ENCODE measurements at places on chromosomes 7 and 10. TPM values are rescaled to one million over a fixed set of nuclear protein-coding genes. Genes with fewer than 3 reads are reported as not detected.
A peak's percentile ranks its signal among the peaks of the same experiment; 100 is the strongest.

GRCh38 chr7:83149466-83149865, 13.2 kb downstream of the PCLO start:
- no peak for DNase-seq
- no peaks in the 10 kb centered on the region for H3K36me3 ChIP-seq
- no peaks in the 10 kb centered on the region for H3K4me1 ChIP-seq
- H3K27ac ChIP-seq = no peak overlapping the region

GRCh38 chr7:31958226-31958625, 112.0 kb downstream of the PDE1C start:
- no peak overlapping the region for H3K4me3 ChIP-seq
- DNase-seq = no peak
- no peaks in the 10 kb centered on the region for H3K36me3 ChIP-seq
- no peaks in the 10 kb centered on the region for H3K4me1 ChIP-seq

DNA sequence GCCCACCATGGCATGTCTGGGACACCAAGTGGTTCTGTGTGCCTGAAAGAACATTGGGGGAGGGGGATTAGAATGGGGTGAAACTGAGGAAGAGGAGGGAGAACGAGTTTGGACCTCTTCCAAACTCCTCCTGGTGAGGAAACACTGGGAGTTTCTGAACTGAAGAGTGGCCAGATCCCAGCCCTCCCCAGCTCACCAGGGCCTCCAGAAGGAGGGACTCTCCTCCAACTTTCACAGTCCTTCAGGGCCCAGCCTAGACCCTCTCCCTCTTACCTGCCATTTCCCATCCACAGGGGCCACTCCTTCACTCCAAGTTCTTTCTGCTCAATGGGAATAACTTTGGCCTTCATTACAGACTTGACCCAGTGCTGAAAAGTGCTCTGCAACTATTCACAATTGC, 132.0 kb upstream of the FOXK1 start:
- DNase-seq = no peak
- H3K4me3 ChIP-seq = no peak overlapping the region
- no peaks in the 10 kb centered on the region for H3K27me3 ChIP-seq
- H3K4me1 ChIP-seq = no peaks in the 10 kb centered on the region
- H3K27ac ChIP-seq = no peak overlapping the region

DNA sequence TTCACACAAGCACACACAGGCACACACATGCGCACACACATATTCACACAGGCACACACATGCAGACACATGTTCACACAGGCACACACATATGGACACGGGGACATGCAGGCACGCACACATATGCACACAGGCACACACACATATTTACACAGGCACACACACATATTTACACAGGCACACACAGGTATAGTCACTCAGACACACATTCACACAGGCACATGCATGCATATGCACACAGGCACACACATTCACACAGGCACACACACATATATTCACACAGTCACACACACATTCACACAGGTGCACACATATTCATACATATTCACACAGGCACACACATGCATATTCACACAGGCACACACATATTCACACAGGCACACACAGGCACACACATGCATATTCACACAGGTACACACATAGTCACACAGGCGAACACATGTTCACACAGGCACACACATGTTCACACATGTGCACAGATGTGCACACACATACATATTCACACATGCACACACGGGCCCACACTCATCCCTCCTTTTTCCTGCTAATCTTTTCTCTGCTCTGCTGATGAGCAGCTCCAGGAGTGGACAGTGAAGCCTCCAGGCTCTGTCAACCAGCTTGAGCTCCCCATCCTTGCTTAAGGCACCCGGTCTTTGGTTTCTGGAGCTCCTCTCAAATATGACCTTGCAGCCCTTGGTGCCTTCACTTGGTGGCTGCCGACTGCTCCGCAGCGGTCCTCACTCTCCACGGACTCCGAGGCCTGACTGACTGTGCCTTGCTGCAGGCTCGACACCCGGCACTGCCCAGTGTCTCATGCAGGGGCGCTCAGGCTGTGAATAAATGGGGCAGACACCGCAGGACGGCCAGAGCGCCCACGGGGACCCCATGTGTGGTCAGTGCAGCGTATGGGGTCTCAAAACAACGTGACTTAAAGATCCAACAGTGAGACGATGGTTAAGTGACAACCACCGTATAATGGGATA, 581.2 kb upstream of the MGMT start:
- no peak for DNase-seq
- H3K4me3 ChIP-seq = no peak overlapping the region
- H3K36me3 ChIP-seq = no peaks in the 10 kb centered on the region
- H3K27me3 ChIP-seq = no peaks in the 10 kb centered on the region
- H3K27ac ChIP-seq = no peak overlapping the region

- peak overlapping the region; percentile 25 for H3K27ac ChIP-seq
- peaks cover 6% of the 10 kb centered on the region for H3K4me1 ChIP-seq
- no peaks in the 10 kb centered on the region for H3K27me3 ChIP-seq
- peaks cover 63% of the 10 kb centered on the region for H3K36me3 ChIP-seq
Observed at GRCh38 chr7:2931034-2931415, 86.9 kb upstream of the GNA12 start.

Gene ERCC6
- 14.5 TPM for total RNA-seq

DNA sequence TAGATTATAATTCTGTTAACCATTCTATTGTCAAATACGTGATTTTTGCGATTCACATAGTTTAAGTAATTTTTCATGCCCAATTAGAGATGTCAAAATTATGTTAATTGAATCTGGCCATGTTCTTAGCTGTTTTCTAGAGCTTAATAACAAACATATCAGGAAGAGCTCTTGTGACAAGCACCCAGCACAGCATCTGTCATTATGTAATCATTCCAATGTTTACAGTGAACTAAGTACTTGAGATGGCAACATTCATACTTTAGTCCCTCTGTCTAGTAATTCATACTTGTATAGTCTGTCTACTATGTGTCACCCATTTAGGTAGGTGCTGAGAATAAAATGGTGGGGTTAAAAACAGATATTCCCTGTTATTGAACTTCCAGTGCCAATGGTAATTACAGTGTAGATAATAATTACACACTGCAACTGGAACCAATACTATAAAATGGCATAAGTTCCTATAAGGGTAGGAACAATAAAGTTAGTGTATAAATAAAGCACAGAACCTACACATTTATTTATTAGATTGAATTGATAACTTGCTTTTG, 55.2 kb downstream of the ZEB1 start:
- peaks cover 2% of the 10 kb centered on the region for H3K36me3 ChIP-seq
- peaks cover 13% of the 10 kb centered on the region for H3K4me1 ChIP-seq
- H3K4me3 ChIP-seq = no peak overlapping the region
- DNase-seq = no peak
- H3K27me3 ChIP-seq = no peaks in the 10 kb centered on the region
- no peak overlapping the region for H3K27ac ChIP-seq

- peaks cover 36% of the 10 kb centered on the region for H3K4me1 ChIP-seq
- peaks cover 28% of the 10 kb centered on the region for H3K36me3 ChIP-seq
- DNase-seq = peak; percentile 89
- peak overlapping the region; percentile 98 for H3K27ac ChIP-seq
Observed at GRCh38 chr7:77696643-77697534, 630 bp downstream of the RSBN1L start.

GRCh38 chr7:33248671-33249070, 119.3 kb downstream of the BBS9 start:
- H3K36me3 ChIP-seq = no peaks in the 10 kb centered on the region
- H3K27me3 ChIP-seq = no peaks in the 10 kb centered on the region
- H3K27ac ChIP-seq = no peak overlapping the region
- DNase-seq = no peak
- H3K4me1 ChIP-seq = no peaks in the 10 kb centered on the region

- H3K36me3 ChIP-seq = peaks cover 13% of the 10 kb centered on the region
- no peaks in the 10 kb centered on the region for H3K27me3 ChIP-seq
- peak; percentile 78 for DNase-seq
Observed at GRCh38 chr10:6347391-6347951, 144.7 kb downstream of the PFKFB3 start.

DNA sequence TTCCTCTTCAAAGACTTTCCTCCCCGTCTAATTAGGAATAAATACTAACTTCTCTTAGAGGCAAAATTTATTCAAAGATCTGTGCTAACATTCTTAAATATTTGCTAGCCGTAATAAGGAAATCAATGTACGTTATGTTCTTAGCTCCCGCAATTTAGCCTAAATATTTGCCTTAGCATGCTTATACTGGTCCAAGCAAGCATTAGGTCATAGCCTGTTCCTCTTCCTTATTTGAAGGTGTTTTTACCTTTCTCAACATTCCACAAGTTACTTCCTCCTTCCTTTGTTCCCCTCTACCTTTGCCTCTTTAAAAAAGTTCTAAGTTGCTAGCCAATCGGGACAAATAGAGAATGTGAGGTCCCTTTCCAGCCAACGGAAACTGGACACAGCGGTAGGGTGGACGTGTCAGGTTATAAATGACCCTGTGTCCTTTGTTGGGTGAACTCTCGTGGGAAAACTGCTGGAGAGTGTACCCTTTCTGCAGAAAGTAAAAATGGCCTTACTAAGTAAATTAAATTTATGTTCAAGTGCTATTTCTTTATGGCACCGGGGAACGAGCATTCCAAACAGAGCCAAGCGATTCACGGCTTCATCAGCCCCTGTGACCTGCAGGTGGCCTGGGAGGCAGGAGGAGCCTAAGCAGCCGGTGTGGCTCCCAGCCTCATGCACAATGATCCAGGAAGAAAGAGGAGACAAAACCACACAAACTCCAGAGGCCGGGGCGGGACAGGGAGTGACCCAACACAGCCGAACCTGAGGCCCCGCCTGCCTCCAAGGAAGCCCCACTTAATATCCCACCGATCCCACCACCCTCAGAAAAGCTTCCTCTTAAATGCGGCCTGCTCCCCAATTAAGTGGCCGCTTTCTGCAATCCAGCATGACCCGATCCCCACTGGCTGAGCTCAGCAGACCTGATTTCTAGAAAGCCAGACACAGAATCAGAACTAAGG, 67.0 kb downstream of the ZRANB1 start:
- H3K27ac ChIP-seq = no peak overlapping the region
- H3K27me3 ChIP-seq = peaks cover 10% of the 10 kb centered on the region
- no peaks in the 10 kb centered on the region for H3K4me1 ChIP-seq
- no peak for DNase-seq

Gene HYCC1
- total RNA-seq = 33.7 TPM

GRCh38 chr10:61215246-61215645, 237.9 kb downstream of the TMEM26 start:
- no peaks in the 10 kb centered on the region for H3K36me3 ChIP-seq
- no peaks in the 10 kb centered on the region for H3K27me3 ChIP-seq
- no peak overlapping the region for H3K4me3 ChIP-seq
- no peaks in the 10 kb centered on the region for H3K4me1 ChIP-seq
- no peak for DNase-seq

GRCh38 chr7:155285833-155286232, 11.8 kb upstream of the INSIG1 start:
- H3K27ac ChIP-seq = peak overlapping the region; percentile 21
- peaks cover 8% of the 10 kb centered on the region for H3K36me3 ChIP-seq
- H3K4me3 ChIP-seq = no peak overlapping the region
- no peak for DNase-seq
- no peaks in the 10 kb centered on the region for H3K27me3 ChIP-seq

DNA sequence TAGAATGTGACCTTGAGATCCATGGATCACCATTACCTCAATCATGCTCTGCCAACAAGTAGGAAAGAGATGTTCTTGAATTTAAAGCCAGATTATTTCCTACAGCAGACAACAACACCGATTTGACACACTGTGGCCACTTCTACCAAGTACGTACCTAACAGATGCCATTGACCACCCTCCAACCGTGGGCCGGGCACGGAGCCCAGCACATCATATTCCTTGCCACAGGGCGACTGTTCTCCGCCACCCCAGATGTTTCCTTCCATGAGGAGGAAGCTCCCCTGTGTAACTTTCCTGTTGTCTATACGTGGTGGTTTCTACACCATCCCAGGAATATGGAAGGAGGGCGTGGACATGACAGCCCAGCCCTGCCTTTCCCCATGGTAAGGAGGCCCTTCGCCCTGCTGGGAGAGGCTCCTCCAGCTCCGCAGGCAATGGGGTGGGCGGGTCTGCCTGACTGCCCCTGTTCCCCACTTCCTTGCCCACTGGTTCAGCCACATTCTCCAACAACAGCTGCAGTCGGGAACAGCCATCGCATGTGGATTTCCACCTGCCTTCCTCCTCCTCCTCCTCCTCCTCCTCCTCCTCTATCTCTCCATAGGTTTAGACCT, 7.2 kb downstream of the CHST15 start:
- DNase-seq = no peak
- no peak overlapping the region for H3K27ac ChIP-seq
- H3K36me3 ChIP-seq = no peaks in the 10 kb centered on the region
- H3K4me1 ChIP-seq = no peaks in the 10 kb centered on the region

DNA sequence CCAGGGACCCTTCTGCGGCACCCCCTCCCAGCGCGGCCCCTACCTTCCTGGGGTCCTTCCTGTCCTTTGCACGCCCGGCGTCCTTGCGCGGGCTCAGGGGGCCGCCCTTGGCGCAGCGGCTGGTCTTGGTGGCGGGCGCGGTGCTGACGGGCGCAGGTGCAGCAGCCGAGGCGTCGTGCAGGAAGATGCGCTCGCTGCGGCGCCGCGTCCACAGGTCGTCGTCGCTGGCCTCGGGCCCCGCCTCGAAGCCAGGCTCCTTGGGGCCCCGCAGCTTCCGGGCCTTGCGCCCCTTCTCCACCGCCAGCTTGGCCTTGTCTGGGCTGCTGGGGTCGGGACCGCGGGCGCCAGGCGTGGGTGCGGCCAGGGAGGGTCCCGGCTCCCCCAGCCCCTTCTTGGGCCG, 49.8 kb downstream of the SLC29A4 start:
- H3K4me3 ChIP-seq = no peak overlapping the region
- no peak for DNase-seq
- peaks cover 13% of the 10 kb centered on the region for H3K4me1 ChIP-seq
- H3K27ac ChIP-seq = no peak overlapping the region
- H3K27me3 ChIP-seq = no peaks in the 10 kb centered on the region

Gene PDZD7
- total RNA-seq = 0.93 TPM

Gene ZWINT
- total RNA-seq = 105 TPM

- H3K4me1 ChIP-seq = peaks cover 17% of the 10 kb centered on the region
- DNase-seq = no peak
- H3K36me3 ChIP-seq = peaks cover 8% of the 10 kb centered on the region
- no peak overlapping the region for H3K4me3 ChIP-seq
- H3K27me3 ChIP-seq = no peaks in the 10 kb centered on the region
Observed at GRCh38 chr10:119734396-119735332, 8.8 kb downstream of the INPP5F start.

Gene LGI1
- total RNA-seq = not detected

- no peaks in the 10 kb centered on the region for H3K4me1 ChIP-seq
- no peak for DNase-seq
- no peaks in the 10 kb centered on the region for H3K36me3 ChIP-seq
- H3K27me3 ChIP-seq = peaks cover 1% of the 10 kb centered on the region
Observed at GRCh38 chr7:30930621-30931020, 19.0 kb downstream of the AQP1 start.

DNA sequence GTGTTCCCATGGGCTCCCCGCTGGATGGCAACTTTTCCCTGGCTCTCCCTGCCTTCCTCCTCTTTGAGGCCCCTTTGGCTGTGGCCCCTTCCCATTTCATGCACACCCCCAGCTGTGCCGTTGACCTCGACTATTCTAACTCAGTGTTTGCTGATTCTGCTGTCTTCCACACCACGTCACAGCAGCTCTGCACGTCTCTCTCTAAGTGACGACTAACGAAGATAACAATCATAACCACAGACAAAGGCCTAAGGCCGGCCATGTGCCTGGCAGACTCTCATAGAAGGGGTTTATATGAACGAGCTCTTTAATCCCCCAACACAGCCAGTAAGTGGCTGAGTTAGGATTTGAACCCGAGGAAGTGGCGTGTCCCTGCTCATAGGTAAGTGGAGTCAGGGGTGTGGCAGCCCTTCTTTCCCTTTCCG, 151.5 kb upstream of the SHH start:
- no peak for DNase-seq
- H3K27me3 ChIP-seq = peaks cover 24% of the 10 kb centered on the region
- H3K4me3 ChIP-seq = no peak overlapping the region
- peaks cover 17% of the 10 kb centered on the region for H3K4me1 ChIP-seq
- peaks cover 2% of the 10 kb centered on the region for H3K36me3 ChIP-seq
- H3K27ac ChIP-seq = peak overlapping the region; percentile 22
